ENCODE measurements at places on chromosomes 2 and 18.

DNA sequence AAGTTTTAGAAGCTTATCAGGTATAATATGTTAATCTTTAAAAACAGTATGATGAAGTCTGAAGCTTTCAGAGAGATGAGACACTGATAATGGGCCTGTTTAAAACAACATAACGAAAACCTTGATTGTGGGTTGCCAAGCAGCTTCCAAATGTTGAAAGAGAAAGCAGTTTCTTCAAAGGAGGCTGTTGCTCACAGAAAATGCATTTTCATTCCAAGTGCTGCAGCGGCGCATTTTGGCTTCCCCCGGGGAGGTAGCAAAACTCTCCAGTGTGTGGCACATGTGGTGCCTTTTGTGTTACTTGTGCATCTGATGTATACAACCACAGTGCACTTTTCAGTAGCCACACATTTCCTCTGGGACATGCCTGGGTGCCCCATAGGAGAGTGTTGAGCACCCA is 66.1 kb downstream of the TMEFF2 start:
- DNase-seq: peak; percentile 28

DNA sequence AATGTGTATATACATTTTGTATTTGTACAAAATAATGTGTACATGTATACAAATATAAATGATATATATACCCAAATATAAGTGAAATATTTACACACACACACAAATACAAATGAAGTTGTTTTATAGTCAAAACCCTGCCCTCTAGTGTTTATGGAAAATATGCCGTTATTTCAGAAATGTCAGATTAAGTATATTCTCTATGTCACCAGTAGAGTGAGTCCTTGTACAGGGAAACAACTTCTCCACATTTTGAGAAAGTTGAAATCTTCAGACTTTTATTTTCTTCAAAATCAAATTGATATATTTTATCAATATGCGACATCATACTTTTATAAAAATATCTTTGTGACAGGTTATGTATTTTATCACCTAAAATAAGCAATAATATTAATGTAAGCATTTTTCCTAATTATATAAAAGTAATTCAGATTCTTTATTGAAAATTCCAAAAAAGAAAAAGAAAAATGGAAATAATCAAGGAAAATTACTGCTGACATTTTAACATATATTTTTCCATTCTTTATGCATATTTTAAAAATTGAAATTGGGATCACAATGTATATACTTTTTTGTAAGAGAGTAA is 22.4 kb downstream of the ARL6IP6 start:
- DNase-seq: peak; percentile 79

- DNase-seq: peak; percentile 79
These were observed 19.1 kb upstream of the SLC20A1 start for GRCh38 chr2:112626604-112627059.

GRCh38 chr2:177606636-177607035 is 214.1 kb downstream of the AGPS start:
- DNase-seq: peak; percentile 46

DNA sequence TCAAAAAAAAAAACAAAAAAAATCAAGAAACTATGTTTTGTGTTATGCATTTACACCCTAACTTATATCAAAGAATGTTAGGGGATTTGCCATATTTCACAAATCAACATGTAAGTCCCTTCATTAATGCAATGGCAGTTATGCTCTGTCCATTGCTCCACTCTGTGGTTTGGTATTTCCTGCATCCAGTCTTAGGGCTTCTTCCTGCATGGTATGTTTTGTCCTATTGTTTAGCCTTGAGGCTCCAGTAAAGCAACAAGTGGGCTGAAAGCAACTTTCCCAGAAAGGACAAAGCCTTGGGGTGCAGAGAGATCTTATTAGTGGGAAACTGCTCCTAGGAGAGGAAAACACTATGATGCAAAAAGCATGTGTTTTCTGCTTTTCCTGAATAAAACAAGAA is 474.1 kb downstream of the IRS1 start:
- no peak for DNase-seq

- no peak for DNase-seq
These were observed 20.6 kb upstream of the CAVIN2 start for GRCh38 chr2:191867507-191867847.

GRCh38 chr2:169683425-169684134 is 10.6 kb downstream of the CFAP210 start:
- no peak for DNase-seq

All from fibroblast of the aortic adventitia (primary cell).